NCI-H1048 (cell line): ENCODE measurements at places on chromosomes 7 and 10.

GRCh38 chr7:90723866-90724265 is 127.7 kb downstream of the CDK14 start:
- DNase-seq = no peak

DNA sequence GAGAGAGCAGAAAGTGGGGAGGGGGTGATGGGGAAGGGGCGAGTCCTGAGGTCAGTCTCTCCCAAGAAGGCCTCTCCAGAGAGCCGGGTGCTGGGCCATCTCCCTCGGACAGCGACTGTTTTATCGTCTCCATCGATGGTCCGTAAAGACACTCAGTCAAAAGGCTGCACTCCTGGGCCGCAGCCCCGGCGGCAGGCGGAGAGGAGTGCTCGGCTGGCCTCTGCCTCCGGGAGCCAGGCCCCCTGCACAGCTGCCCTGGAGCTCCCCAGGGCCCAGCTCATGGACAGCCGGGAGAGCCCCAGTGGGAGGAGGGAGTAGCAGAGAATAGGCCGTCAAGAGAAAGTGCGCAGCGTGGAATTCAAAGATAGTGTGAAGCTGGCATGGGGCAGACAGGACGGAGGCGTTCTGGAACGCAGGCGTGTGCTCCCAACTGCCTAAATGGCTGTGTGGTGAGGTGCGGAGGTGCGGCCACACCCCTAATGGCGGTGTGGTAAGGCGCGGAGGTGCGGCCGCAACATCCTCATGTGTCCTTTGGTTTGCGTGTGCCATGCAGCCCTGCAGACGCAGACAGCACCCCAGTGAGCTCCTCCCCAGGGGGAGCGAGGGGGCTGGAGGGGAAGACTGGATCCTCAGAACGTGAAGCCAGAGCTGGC is 477.5 kb upstream of the FOXK1 start:
- no peak for DNase-seq

- no peak for DNase-seq
Measured at GRCh38 chr10:72303424-72304128, 29.9 kb downstream of the DDIT4 start.

- no peak for DNase-seq
Measured at GRCh38 chr10:86375204-86375603, 8.6 kb upstream of the GRID1 start.

GRCh38 chr10:126109893-126110292 is 213.5 kb downstream of the FANK1 start:
- DNase-seq = no peak

DNA sequence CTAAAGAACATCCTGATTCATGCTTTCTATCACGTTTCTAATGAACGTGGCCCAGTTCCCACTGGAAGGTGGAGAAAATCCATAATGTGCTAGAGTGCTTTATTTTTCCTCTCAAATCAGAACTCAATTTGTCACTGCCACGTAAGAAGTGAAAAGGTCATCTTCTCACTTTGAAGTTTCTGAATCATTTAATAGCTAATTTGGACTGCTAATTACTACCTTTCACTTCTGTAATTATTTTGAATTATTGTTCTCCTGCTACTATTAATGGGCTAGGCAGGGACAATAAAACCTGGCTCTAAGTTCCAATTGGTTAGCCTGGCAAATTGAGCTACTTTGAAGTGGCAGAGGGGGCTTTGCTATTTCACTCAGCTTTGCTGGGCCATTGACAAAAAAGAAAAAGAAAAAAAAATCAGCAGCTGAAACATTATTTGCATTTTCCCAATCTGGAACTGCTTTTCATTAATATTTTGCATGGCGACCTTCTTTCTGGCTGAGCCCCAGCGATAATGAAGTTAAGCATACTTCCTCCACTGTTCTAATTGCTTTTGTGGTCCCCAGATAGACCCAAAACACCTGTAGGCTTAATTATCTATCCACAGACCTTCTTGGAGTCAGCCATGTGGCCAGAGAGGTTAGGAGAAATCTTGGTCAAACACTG is 264.2 kb downstream of the SEC23IP start:
- no peak for DNase-seq
